ENCODE measurements at places on chromosomes 7 and 10.

GRCh38 chr7:90570373-90570959, 25.7 kb upstream of the CDK14 start:
- DNase-seq = no peak

DNA sequence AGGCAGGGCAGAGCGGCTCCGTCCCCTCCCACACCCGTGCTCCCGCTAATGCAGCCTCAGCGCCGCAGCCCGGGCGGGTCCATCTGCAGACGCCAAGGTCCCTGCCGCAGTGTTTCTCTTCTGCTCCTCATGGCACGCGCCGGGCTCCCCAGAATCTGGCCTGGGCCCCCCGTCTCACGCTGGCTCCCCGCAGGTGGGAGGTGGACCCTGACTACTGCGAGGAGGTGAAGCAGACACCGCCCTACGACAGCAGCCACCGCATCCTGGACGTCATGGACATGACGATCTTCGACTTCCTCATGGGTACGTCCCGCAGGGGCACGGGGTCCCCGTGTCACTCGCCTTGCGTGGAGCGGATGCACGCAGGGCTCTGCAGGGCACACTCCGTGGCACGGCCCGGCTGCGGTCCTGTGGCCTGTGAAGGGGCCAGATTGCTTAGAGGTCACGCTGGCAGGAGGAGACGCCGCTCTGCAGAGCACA, 33.5 kb upstream of the FOXL3 start:
- no peak for DNase-seq

DNA sequence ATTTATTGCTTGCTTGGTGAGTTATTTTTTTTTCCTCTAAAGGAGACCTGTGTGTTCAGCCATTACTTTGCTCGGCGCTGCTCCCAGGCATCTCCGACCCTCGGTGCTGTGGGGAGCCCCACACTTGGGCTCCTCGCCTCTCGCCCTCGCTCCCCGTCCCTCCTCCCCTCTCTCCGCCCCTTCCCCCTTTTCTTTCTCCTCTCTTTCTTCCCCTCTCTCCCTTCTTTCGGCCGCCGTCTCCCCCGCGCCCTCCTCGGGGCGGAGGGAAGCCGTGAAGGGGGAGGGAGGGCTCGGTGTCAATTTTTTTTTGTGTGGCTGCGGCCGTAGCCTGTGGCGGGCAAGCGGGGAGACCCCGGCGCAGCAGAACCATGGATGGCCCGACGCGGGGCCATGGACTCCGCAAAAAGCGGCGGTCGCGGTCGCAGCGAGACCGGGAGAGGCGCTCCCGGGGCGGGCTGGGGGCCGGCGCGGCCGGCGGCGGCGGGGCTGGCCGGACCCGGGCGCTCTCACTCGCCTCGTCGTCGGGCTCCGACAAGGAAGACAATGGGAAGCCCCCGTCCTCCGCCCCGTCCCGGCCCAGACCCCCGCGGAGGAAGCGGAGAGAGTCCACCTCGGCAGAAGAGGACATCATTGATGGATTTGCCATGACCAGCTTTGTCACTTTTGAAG, 1.1 kb downstream of the AUTS2 start:
- DNase-seq = peak; percentile 49

DNA sequence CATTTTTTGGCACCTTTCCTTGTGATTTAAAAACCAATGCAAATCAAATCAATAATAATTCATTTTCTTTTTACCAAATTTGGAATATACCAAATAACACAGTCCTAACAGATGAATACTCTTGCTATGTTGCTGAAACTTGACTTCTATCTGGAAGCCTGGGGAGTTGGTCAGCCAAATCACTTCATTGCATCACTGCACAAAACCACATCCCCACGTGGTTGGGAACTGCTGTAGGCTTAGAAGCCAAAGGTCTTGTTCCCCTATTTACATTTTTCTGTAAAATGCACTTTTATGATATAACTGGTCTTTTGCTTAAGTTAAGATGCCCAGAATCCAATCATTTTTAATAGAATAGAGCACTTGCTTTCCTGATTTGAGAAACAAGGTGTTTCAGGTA, 15.2 kb downstream of the GPR85 start:
- DNase-seq = peak; percentile 2

DNA sequence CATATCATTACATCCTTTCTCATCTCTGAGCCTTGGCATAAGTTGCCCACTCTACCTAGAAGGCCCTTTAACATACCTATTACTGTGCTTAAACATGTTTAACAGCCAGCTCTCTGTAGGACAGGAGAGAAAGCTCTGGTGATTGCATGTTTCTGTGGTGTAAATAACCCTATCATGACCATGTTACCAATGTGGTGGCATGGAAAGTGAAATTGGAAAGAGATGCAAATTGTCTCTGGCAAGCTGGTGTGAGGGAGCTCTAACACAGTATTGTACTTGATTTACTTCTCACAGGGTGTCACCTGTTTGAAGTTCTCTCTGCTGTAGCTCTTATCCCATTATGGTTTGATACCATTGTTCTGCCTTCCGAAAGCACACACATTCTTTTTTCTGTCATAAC, 231.8 kb upstream of the DKK1 start:
- no peak for DNase-seq

- peak; percentile 28 for DNase-seq
These were observed 94.0 kb downstream of the GRK5 start for GRCh38 chr10:119301397-119301796.

GRCh38 chr7:127844707-127845331, 186.4 kb downstream of the LRRC4 start:
- no peak for DNase-seq

DNA sequence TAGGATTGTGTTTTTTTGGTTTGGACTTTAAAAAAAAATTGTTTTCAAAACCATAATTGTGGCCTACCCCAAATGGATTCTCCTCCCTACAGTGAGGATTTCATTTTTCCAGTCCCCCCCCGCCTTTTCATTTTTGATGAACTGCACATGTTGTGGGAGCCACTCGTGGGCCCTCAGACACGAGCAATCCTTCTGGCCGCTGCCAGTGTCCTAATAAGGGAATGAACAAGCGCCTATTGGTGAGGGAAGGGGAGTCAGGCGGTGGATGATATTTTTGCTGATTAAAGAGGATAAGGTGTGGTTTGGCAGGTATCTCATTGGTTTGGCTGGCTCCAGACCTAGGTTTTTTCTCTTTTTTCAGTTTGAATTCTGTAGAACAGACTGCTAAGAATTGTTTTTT, 78.7 kb upstream of the AGBL3 start:
- no peak for DNase-seq

GRCh38 chr7:55223023-55223422, 142.1 kb upstream of the LANCL2 start:
- DNase-seq = peak; percentile 12

GRCh38 chr10:31884386-31884785, 44.2 kb downstream of the ARHGAP12 start:
- no peak for DNase-seq

DNA sequence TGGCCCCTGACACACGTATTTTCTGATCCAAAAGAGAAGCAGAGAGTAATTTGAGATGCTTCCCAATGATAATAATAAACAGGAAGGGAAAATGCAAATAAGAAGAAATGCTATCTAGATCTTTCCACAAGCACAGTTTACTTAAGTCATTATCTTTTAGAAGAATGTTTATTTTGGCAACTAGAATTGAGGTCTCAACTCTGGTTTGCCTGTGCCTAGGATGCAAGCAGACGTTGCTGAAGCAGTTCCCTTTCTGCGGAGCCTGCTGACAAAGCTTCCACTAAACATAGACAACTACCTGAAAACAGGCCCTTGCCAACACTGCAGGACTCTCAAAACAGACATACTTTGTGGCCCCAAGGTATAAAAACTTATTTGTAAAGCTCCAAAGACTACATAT, 315.8 kb upstream of the POM121L12 start:
- DNase-seq = no peak

DNA sequence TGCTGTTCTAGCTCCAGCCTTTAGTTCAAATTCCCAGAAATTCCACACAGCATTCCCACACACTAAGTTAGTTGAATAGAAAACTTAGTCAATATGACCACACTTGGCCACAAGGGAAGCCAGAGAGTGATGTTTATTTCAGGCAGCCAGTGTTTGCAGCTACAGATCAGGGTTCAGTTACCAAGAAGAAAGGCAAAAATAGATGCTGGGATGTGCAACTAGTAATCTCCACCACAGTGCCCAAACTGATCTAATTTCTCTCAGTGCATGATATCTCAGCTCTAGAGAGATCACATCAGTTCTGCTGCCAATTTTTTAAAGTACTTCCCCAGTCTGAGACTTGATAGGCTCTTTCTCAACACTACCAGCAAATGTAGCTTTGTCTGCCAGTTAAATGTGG, 17.6 kb downstream of the SLF2 start:
- DNase-seq = no peak

GRCh38 chr10:126468876-126469643, 80.8 kb upstream of the ADAM12 start:
- DNase-seq = no peak

DNA sequence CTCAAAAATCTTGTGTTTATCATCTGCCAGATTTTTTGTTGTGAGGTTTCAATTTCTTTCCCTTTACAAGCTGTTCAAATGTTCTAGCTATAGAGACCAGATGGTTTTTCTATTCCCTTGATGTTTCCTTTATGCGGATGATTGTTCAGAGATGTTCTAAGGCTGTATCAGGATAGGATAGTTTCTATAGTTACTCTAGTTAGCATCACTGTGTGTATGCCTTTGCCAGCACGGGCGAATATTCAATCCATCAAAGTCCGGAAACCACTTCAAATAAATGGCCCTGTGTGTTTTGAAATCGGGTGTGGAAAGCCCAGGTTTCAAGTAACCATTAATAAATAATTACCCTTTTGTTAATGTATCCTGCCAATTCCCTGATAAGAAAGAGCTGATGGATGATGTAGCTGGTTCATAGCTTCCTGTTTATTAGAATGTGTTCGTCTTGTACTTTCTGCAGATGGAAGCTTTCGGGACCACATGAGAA, 149.8 kb upstream of the PRKCQ start:
- DNase-seq = no peak

GRCh38 chr7:114930107-114930661, 8.3 kb downstream of the MDFIC start:
- DNase-seq = no peak

- no peak for DNase-seq
These were observed 39.4 kb upstream of the TARP start for GRCh38 chr7:38312821-38313220.

GRCh38 chr7:45663167-45663921, 89.2 kb downstream of the ADCY1 start:
- DNase-seq = peak; percentile 51

- DNase-seq = no peak
These were observed 103.4 kb downstream of the ITIH5 start for GRCh38 chr10:7563368-7563767.

DNA sequence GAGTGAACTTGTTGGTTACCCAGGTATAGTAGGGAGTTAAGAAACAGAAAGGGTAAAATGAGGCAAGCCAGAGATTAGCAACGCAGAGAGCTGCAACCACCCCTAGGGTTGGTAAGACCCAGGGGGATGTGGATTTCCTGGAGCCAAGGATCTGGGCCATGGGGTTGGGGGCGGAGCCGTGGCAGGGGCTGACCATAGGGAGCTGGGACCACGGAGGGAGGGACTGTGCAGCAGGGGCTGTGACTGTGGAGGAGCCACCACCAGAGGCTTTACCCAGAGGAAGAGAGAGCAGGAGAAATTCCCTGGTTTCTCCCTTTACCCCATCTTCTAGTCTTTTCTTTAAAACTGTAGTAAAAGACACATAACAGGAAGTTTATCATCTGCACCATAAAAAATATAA, 58.6 kb upstream of the BAIAP2L1 start:
- DNase-seq = no peak

DNA sequence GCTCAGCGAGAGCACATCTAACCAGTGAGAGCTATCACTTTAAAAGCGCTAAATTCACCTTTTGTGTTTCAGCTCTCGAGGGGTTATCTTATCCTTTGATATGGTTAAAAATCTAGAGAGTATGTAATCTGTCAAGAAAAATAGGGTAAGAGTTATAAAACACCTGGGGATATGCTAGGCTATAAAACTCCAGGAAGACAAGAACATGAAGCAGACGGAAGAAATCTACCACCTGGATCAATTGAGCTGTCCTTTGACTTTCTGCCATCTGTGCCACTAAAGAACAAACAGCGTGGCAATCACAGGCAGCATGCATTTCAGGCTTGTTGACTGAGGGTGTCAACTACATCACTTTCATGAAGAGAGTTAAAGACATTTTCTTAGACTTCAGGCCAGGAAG, 83.1 kb downstream of the ZNF248 start:
- no peak for DNase-seq

- peak; percentile 51 for DNase-seq
These were observed 81.3 kb upstream of the SFMBT2 start for GRCh38 chr10:7491949-7492659.

DNA sequence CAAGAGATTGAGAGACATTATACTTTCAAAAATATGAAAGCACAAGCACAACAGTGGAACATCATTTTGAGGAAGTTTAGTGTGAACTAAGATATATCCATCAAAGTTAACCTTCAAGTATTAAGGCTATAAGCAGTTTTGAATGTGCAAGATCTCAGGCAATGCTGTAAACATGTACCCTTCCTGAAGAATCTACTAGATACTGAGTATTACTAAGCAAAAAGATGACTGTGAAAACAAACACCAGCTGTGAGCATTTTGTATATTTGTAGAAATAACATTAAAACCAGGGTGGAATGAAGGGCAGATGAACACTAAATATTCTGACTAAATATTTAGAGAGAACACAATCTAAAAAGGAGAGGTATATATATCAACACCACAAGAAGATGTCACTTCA, 41.3 kb upstream of the ADRA2A start:
- DNase-seq = no peak

DNA sequence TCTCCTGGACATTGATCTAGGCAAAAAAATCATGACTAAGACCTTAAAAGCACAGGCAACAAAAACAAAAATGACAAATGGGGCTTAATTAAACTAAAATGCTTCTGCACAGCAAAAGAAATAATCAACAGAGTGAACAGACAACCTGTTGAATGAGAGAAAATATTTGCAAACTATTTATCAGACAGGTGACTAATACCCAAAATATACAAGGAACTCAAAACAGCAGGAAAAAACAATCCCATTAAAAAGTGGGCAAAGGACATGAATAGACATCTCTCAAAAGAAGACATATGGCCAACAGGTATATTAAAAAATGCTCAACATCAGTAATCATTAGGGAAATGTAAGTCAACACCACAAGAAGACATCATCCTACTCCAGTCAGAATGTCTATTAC, 166.8 kb downstream of the MTERF1 start:
- DNase-seq = no peak

- DNase-seq = no peak
These were observed 11.2 kb downstream of the BMPER start for GRCh38 chr7:33916357-33917081.

DNA sequence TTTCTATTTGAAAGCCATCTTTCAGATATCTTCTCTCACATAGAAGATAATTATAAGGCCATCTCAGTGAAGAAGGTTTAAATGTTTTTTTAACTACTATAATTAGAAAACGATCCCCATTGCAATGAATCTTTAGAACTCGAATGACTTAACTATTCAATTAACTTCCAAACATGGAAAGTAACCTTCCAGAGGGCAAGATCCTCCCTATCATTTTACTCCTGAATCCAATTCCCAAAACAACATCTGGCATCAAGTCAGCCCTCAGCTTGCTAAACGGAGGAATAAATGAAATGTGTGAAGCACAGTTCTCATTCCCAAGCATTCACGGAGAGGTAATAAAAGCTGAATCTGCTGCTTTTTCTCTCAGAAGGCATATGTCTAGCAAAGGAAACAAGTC, 293.4 kb downstream of the PLXDC2 start:
- DNase-seq = no peak

- DNase-seq = no peak
These were observed 612.2 kb downstream of the TYW1 start for GRCh38 chr7:67608806-67609205.

GRCh38 chr10:110676016-110676415, 31.9 kb downstream of the RBM20 start:
- DNase-seq = no peak

GRCh38 chr7:147014286-147014955, 897.8 kb downstream of the CNTNAP2 start:
- no peak for DNase-seq
